DMS 273 treated with DMSO at 0.1 percent for 48 hours (cell line): ENCODE measurements at places on chromosomes 7 and 10.

- DNase-seq, result no peak
Measured at GRCh38 chr7:20561908-20562307, 53.6 kb upstream of the ABCB5 start.

GRCh38 chr7:123437447-123437995, 96.9 kb downstream of the IQUB start:
- DNase-seq, result no peak

- DNase-seq, result no peak
Measured at GRCh38 chr10:130354976-130355795, 219.0 kb downstream of the GLRX3 start.

DNA sequence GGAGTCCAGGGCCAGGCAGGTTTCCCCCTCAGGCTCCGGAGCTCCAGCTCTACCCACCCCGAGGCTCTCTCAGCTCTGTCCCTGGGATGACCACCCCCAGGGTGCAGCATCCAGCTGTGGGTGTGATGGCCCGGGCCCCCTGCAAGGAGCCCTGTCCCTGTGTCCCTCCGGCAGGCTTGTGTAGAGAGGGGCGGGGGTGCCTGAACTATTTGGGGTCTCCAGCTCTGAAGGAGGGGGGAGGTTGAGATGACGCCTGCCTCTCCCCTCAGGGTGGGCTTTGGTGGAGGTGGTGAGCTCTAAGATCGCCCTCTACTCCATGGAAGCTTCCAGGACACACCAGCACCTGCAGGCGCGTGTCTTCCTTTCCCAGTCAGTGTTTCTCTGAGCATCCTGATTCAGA, 39.4 kb downstream of the ADRA2A start:
- DNase-seq, result no peak

GRCh38 chr10:67657775-67658174, 38.2 kb downstream of the CTNNA3 start:
- DNase-seq, result no peak

GRCh38 chr10:11177381-11177780, 159.7 kb downstream of the CELF2 start:
- no peak for DNase-seq

- no peak for DNase-seq
Measured at GRCh38 chr7:82162289-82162688, 281.3 kb downstream of the CACNA2D1 start.

DNA sequence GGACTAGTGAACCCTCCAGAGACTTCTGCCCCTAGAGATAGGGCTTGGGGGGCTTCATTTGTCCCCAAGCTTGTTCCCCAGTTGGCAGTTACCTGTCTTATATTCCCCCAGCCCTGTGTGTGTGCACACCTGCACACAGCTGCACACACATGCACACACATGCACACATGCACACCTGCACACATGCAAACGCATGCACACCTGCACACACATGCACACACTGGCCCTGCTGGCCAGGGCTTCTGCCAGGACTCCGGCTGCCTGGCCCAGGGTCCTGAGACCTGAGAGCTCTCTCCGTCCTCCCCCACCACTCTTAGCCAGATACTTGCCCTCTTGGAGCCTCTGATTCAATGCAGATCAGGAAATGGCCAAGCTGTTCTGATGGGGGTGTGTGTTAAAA, 6.7 kb downstream of the ZMIZ1 start:
- DNase-seq, result no peak

- DNase-seq, result no peak
Measured at GRCh38 chr7:87513735-87514335, 38.4 kb upstream of the ABCB4 start.

GRCh38 chr7:159331462-159331861, 186.8 kb upstream of the VIPR2 start:
- no peak for DNase-seq

DNA sequence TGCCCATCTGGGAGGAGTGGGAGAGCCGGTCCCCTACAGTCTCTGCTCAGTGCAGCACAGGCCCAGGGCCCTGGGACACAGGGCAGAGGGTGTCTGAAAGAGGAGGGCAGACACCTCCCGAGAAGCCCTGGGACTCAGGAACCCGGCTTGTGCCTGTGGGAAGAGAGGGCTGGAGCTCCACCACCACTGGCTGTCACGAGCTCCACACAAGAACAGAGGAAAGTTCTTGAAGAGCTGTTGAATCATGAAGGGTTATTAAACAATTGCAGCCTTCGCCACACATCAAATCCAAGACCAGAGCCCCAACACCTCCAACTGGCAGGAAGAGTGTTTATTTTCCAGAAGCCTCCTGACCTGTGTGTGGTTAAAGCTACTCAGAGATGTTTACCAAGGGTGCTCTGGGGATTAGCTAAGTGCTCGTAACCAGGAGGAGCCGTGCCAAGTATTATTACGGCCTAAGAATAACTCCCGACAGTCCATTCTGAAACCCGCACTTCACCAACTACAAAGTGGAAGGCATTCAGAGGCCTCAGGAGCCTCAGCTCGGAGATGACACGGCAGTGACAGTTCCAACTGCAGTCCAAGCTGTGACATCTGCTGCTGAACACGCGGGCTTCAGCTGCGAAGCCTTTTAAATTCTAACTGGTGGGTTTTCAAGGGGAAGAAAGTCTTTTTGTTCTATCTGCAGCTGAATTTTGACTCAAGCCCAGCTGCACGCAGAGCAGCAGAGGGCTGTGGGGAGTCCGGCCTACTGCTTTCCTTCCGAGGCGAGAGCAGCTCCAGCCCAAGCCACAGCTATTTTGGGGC, 75.1 kb downstream of the MAD1L1 start:
- DNase-seq, result peak; percentile 50

DNA sequence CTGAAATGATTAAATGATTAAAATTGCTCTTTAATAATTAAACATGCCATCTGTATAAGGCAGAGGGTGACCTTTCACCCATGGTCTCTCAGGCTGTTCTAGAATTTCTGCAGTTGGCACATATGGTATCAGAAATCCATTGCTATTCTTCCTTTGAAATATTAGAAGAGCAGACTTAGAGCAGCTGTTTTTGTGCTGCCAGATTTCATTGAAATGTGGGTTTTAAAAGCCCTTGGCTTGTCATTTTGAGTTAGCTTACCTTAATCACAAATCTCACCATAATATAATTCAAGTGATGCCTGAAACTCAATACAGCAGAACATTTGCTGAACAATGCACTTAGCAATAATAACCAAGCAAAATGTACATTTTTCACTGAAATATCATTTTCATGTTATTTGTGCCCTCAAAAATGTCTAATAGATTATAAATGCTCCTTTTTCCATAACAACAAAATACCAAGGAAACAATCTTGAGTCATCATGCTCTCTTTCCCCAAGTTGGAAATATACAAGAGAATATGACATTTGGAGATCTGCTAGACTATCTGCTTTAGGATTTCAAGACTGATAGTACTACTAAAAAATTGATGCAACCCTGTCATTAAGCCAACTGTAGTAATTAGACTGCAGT, 16.1 kb upstream of the PTTG1IP2 start:
- peak; percentile 82 for DNase-seq

- no peak for DNase-seq
Measured at GRCh38 chr10:14024329-14025202, 306.2 kb downstream of the FRMD4A start.

- DNase-seq, result no peak
Measured at GRCh38 chr7:88806280-88807037, 10.9 kb upstream of the TEX47 start.

DNA sequence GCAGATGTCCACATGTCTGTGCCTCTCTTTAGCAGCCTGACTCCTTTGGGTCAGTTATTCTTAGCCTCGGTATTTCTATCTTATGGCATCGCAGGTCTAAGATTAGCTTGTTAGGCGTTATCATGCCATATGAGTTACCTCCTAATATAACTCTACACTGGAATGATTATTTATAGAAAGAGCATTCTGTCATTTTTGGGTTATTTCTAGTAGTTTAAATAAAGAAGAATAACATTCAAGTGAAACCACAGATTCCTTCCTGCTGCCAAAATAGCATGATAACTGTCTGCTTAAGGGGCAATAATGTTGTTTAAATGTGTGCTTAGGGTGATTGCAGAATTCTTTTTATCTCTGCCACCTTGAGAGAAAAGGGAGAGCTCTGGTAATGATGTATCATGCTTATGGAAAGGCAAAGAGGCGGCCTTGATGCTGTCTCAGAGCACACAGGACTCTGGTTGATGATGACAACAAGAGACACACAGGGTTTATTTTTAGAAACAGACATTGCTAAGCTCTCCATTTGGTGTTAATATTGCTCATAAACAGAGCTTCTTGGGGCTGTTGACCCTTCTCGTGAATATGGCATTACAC, 10.4 kb downstream of the HDAC9 start:
- no peak for DNase-seq

- DNase-seq, result no peak
Measured at GRCh38 chr7:44201813-44202212, 1.0 kb downstream of the YKT6 start.

DNA sequence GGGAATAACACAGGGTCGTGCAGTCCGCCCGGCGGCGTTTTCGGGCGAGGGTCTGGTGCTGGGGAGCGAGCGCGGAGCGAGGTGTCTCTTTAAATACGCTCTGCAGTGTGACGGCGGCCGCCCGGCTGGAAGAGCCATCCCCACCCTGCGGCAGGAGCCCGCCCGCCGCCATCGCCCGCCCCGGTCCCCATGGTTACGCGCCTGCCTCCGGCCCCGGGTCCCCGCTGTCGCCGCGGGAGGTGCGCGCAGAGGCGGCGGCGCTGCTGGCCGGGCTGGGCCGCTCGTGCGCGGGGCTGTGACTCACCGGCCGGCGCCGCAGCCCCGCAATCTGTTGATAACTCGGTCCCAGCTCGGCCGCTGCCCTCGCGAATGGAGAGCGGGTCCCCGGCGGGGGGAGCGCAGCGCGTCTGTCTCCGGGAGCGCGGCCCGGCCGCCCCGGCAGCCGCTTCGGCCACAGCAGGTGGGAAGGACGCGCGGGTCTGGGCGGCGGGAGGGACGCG, at the start of gene ADGRA1:
Gene ADGRA1 (plus strand): TSS at position 246 of the 500 bp plus-strand sequence. CDS start 986 bp downstream, outside the sequence.
- DNase-seq, result no peak

- DNase-seq, result no peak
Measured at GRCh38 chr7:101678658-101679057, 49.6 kb upstream of the MYL10 start.

DNA sequence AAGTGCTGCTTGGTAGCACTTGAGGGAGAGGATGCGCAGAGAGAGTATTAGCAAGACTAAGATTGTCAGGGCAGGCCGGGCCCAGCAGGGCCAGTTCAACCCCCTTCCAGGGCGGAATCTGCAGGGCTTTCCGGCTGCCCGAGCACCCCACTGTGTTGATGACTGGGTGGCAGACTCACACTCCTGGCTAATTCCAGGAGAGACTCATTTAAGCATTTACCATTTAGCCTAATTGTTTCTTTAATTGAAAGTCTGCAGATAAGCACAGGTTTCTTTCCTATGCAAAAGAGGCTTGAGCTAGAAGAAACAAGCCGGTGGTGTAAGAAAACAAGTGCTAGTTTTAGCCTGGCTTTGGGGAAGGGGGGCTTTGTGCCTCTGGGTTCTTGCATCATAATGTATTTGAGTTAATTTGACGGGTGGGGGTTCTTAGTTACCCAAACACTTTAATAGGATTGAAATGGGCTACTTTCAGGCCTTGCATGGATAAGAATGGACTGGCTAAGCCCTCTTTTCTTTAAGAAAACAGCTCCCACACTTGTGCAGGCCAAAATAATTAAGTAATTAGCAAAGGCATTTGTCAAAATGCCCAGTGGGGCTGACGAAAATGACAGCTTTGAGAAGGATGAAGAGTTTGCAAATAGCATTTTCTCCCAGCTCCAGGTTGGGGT, 201.3 kb downstream of the MYOF start:
- no peak for DNase-seq

- DNase-seq, result no peak
Measured at GRCh38 chr10:116997015-116997414, 8.0 kb downstream of the SHTN1 start.

DNA sequence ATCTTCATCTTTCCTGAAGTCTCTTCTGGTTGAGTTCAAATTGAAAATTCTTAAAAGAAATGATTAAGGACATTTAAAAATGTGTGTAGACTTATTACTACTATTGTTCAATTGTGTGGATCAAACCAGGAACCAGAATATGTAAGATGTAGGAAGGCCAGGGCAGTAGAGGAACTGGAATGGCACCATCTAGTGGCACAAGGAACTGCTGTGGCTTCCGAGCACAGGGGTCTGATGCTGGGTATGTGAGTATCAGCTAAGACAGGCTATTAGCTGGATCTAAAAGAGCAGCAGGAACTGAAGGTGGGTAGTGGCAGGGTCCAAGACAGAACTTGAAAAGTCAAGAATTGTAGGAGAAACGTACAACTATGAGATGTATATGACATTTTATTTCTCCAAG, 247.3 kb downstream of the SEMA3A start:
- no peak for DNase-seq

GRCh38 chr7:10266976-10267375, 706.7 kb upstream of the PHF14 start:
- no peak for DNase-seq

- DNase-seq, result no peak
Measured at GRCh38 chr7:18504965-18505364, 9.4 kb downstream of the HDAC9 start.

DNA sequence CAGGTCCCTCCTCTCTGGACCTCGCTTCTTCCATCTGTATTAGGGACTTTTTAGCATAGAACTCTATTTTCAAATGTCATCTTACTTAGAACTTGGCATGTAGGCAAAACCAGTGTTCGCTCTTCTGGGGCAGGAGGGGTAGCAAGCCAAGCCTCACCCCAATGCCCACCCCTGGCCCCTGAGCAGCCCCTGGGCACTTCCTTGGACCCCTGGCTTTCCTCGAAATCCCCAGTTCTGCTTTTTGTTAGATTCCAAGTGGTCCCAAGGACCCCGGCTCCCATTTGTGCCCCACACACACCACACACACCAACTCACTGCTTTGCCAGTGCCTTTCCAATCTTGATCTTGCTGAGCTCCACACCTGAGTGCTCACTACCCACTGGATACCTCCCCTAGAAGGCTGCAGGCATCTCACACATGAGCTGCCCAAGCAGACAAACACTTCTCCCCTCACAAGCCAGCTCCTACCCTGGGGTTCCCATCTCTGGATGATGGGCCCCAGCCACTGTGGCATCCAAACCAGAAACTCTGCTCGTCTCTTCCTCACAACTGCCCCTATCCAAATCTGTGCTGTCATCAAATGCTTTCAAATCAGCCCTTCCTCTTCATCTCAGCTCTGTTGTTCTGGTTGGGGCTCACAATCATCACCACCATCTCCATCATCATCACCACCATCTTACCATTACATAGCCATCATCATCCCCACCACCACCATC, 167.9 kb upstream of the ZMIZ1 start:
- no peak for DNase-seq
